Natural killer cell (primary cell): ENCODE measurements at places on chromosomes 1 and 21. TPM values are rescaled to one million over a fixed set of nuclear protein-coding genes. Genes with fewer than 3 reads are reported as not detected.

GRCh38 chr1:204438628-204439027 lies 27.0 kb upstream of the PPP1R15B start:
- H3K4me1 ChIP-seq: no peaks in the 10 kb centered on the region
- no peaks in the 10 kb centered on the region for H3K27me3 ChIP-seq
- DNase-seq: no peak
- H3K4me3 ChIP-seq: no peak overlapping the region

- no peaks in the 10 kb centered on the region for H3K36me3 ChIP-seq
- no peak overlapping the region for H3K4me3 ChIP-seq
- DNase-seq: no peak
- H3K27me3 ChIP-seq: no peaks in the 10 kb centered on the region
Observed at GRCh38 chr1:12038356-12039163, 19.3 kb downstream of the MIIP start.

The NBPF4 gene
- total RNA-seq: not detected

The WDR64 gene
- not detected for total RNA-seq

The C1orf52 gene
- 67.3 TPM for total RNA-seq
